Naive thymus-derived CD4-positive, alpha-beta T cell (primary cell): ENCODE measurements at places on chromosomes 12 and 14. TPM values are rescaled to one million over a fixed set of nuclear protein-coding genes. Genes with fewer than 3 reads are reported as not detected.

DNA sequence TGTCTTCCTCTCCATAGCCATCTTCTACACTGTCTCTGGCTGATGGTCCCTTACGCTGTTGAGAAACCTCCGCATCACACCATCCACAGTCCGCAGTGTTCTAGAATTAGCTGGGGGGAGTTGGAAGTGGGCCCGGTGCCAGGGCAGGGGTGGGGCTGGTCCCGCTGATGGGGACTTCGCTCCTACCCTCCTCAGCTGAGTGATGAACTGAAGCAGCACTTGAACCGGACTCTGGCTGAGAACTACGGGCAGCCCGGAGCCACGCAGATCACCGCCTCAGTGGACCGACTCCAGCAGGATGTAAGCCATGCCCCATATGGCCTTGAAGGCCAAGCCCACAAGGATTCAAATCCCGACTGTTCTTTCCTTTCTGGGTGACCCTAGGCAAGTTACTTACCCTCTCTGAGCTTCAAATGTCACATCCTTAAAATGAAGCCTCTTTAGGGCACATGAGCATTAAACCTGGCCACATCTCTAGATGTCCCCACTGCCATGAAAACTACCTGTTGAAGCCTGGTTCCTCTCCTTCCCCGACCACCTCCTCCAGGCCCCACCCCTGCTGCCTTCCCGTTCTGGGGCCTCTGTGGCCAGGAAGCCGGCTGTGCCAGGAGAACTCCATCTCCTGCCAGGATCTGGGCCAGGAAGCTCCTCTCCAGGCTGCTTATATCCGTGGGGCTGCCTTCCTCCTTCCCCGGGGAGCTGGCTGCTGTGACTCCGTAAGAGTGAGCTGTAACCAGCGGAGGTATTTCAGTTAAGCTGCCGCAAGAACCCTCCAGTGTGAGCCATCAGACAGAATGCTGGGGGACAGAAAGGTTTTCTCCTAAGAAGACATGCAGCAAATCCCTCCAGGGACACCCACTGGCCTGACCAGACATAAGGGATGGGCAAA is 53.1 kb downstream of the TSPAN11 start:
- no peaks in the 10 kb centered on the region for H3K36me3 ChIP-seq
- no peaks in the 10 kb centered on the region for H3K27me3 ChIP-seq
- H3K4me1 ChIP-seq, result no peaks in the 10 kb centered on the region

TCL1B gene
- total RNA-seq, result not detected

NABP2 gene
- 11.8 TPM for total RNA-seq

KCNMB4 gene
- total RNA-seq, result 1.9 TPM

DNA sequence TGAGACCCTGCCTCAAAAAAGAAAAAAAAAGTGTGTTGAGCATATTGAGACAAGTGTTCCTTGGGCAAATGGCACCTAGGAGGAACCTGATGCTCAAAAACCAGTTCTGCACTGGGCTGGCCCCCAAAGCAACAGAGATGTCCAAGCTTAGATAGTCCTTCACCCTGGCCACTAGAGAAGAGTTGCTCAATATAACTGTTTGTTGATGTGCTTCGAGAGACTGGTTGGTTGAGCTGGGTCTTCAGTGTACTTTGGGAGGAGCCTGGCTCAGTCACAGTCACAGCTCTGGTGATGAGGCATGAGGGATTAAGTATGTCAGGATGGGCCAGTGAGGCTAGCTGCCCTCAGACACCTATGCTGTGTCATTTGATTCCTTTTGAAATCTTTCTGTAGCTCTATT is 38.0 kb downstream of the SLC2A14 start:
- no peak for DNase-seq
- no peaks in the 10 kb centered on the region for H3K27me3 ChIP-seq
- H3K27ac ChIP-seq, result no peak overlapping the region
- no peak overlapping the region for H3K4me3 ChIP-seq
- no peaks in the 10 kb centered on the region for H3K4me1 ChIP-seq
- no peaks in the 10 kb centered on the region for H3K36me3 ChIP-seq
